ENCODE measurements at places on chromosomes 3 and 15.

- peak; percentile 38 for DNase-seq
Observed at GRCh38 chr3:127374086-127375010, 86.5 kb upstream of the PRR20G start.

GRCh38 chr3:152554980-152555379, 280.0 kb upstream of the P2RY1 start:
- no peak for DNase-seq

DNA sequence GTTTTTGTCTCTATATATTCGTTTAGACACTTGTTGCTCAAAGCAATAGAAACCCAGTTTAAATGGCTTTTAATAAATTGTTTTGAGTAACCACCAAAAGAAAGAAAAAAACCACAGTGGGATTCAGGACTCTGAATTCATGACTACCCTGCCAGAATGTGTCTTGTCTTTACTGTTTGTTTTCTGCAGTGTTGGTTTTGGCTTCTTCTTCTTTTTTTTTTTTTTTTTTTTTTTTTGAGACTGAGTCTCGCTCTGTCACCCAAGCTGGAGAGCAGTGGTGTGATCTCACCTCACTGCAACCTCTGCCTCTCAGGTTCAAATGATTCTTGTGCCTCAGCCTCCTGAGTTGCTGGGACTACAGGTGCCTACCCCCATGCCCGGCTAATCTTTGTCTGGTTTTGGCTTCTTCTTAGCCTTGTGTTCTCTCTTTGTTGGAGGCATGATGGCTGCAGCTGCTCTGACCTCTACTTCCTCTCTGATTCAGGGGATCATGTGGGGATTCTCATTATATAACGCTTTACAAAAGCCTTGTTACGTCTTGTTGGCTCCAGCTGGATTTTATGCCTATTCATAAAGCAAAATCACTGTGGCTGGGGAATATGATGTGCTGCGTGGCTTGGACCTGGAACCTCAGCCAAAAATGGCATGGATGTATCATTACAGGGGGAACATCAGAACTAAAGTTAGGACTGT, 54.0 kb downstream of the PLS1 start:
- no peak for DNase-seq

GRCh38 chr3:170056710-170057454, 19.1 kb downstream of the GPR160 start:
- no peak for DNase-seq

DNA sequence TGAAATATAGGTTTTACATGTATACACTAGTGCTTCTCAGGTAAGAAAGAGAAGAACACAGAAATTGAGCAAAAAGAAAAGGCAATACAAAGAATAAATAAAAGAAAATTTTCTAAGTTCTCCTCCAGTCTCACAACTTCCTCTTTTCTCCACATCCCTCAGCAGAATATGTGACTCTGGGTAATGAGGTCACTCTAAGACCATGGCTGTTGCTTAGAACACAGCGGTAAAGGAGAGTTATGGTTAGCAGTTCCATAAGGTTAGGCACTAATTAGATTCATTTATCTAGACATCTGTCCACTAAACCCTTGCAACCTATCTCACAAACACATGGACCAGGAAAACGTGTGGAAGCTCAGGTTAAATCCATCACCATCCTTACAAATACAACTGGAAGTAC, 47.9 kb downstream of the IGSF11 start:
- DNase-seq = no peak

Data from stimulated activated CD4-positive, alpha-beta T cell treated with anti-CD3 and anti-CD28 coated beads, Interleukin-2, amount 100 ng/mL, for 24 hours (primary cell).